ENCODE measurements at places on chromosomes 11 and 22.

DNA sequence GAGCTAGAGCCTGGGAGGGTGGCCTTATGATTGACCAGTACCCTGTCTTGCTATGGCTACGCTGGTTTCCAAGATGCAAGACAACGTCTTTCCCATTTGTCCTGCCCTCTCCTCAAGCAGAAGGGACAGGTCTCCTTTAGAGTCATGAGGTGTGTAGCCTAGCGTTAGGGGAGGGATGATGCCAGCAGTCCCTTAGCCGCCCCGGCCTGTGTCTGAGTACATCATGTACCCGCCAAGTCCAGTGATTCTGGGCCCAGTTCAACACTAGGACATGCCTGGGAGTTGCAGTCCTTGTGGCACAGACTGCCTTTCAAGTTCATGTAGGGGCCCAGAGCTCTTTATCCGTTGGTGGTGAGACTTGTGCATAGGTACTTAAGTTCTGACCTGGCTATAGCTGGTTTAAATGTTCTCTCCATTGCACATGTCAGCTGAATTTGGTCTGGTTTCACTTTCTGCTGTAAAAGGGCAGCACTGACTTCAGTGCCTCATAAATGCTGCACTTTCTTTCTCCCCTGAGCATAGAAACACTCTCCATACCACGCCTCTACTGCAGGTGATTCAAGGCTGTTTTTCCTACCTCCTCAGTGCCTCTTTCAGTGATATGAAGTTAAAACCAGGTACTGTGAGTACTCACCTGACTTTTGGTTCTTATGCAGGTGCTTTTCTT, 151.1 kb downstream of the METTL15 start:
- no peak for DNase-seq

DNA sequence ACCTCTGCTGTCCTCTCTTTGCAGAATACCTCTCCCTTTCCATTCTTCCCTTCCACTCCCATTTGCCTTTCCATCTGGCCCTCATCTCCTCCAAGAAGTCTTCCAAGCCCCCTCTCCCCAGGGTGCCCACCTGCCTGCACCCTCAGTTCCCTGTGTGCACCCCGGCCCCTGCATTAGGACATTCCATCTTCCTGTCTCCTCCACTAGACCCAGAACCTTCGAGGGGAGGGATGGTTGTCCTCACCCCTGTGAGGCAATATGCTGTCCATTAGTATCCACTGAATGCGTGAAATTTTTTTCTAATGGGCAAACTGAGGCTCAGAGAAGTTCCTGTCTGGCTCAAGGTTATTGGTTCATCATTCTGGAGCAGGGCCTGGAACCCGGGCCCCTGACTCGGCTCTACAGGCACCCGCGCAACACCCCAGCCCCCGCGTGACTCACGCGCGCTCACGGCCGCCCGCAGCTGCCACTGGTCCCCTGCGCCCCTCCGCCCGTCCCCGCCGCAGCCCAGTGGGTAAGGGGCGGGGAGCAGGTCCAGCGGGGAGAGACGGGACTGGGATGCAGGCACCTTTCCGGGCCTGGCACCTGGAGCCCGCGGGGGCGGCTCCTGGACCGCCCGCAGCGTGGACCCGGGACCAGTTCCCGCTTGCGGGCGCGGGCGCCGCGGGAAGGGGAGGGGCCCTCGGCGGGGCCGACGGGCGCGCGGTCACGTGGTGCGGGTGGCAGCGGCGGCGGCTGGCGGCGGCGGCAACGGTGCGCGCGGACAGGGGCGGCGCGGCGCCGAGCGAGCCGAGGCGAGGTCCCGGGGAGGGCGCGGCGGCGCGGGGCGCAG, 7.0 kb downstream of the SEPTIN3 start:
- no peak for DNase-seq

GRCh38 chr11:120547811-120548681, 36.5 kb downstream of the GRIK4 start:
- DNase-seq = peak; percentile 74

DNA sequence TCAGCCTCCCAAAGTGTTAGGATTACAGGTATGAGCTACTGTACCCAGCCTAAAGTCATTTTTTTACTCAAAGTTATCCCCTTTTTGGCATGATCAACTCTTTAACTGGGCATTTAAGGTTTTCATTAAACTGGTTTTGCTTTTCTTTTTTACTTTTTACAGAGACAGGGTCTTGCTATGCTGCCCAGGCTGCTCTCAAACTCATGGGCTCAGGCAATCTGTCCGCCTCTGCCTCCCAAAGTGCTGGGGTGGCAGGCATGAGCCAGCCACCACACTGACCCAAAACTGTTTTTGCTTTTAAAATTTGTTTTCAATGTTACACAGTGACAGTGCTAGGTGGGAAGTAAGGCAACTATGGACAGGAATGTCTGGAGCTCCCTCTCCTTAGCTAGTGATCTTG, 3.9 kb upstream of the ZBED5 start:
- no peak for DNase-seq

DNA sequence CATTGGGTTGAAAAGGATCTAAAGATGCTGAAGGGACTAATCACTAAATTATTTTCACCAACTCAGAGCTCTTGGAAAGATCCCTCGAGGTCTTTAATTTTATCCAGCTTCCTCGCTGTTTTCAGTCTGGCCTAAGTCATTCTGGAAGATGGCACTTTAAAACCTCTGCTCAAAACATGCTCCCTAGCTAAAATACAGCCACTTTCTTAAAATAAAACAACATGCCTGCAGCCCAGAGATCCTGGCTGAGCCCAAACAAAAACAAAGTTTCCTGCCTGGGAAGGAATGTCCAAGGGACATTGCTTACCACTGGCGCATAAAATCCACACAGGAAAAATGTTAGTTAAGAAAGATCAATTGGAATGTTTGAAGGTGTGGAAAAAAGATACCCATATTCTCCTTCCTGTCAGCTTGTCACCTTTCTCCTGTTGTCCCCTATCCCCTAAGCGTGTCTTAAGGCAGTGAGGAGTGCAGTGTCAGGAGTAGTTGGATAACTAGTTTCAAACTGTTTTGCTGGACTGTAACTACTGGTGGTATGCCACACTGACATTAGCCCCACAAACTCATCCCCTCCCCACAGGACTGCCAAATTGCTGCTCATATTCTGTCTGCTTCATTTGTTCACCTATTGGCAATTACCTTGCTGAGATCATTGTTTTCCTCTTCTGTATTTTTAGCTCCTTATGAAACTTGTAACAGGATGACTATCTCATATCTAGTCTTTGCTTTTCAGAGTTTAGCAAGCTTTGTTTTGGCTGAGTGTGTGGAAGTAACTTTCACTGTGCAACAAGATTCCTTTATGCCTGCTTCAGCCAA, 108.3 kb upstream of the SESN3 start:
- DNase-seq = no peak

DNA sequence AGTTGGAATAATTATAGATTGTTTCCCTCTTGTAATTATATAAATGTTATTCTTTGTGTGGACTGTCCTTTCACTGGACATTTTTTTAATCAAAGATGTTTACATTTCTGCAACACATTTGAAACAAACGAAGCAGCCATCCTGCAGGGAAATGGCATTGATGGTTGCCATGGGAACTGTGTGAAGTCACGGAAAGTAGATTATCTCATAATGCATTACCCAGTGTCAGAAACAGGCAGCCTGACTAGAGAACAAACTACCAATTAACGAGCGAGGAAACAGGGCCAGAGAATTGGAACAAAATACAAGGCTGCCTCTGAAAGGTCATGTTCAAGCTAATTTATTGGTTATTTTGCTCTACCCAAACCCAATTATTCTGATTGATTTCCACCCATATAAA, 96.9 kb upstream of the LARGE1 start:
- DNase-seq = no peak

DNA sequence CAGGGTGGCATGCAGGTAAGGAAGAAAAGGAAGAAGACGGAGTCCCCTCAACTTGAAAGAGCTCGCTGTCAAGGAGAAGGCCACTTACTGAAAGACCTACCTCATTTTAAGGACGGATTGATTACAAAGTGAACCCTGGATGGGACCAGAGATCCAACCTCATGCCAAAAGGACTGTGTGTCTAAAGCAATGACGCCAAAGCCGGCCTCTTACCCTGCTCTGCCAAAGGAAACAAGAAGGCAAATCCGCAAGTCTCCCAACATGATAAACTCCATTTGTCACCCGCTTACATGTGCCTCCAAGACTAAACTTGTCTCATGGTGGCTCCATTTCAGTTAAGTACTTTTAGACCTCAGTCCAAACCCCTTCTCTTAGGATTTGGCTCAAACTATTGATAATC, 148.7 kb upstream of the MTMR2 start:
- no peak for DNase-seq

DNA sequence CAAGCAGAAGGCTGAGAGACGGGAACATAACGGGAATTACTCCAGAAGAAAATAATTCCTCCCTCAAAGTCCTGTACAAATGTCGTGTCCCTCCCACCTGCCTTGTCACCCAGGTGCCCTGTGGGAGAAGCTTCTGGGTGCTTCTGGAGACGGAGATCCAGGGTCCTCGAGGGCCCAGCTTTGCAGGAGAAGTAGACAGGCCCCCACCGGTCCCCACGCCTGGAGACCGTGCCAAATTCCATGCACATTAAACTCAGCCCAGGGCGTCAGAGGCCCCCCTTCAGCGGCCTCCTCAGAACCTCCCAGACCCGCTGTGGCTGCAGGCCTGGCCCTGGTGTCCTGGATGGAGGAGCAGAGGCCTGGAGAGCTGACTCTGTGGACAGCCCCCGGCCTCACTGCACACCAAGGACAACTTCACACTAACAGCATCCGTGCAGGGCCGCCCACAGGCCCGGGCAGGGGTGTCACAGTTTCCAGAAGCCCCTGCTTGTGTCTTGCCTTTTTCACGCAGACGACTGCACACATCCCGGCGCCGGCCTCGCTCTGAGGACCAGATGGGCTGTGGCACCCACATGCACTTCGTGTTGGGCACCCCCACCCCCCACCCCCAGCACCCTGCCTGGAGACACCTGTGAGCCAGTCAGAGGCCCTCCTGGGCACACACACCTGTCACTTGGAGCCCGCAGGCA, 734.3 kb downstream of the BRD1 start:
- DNase-seq = peak; percentile 33

DNA sequence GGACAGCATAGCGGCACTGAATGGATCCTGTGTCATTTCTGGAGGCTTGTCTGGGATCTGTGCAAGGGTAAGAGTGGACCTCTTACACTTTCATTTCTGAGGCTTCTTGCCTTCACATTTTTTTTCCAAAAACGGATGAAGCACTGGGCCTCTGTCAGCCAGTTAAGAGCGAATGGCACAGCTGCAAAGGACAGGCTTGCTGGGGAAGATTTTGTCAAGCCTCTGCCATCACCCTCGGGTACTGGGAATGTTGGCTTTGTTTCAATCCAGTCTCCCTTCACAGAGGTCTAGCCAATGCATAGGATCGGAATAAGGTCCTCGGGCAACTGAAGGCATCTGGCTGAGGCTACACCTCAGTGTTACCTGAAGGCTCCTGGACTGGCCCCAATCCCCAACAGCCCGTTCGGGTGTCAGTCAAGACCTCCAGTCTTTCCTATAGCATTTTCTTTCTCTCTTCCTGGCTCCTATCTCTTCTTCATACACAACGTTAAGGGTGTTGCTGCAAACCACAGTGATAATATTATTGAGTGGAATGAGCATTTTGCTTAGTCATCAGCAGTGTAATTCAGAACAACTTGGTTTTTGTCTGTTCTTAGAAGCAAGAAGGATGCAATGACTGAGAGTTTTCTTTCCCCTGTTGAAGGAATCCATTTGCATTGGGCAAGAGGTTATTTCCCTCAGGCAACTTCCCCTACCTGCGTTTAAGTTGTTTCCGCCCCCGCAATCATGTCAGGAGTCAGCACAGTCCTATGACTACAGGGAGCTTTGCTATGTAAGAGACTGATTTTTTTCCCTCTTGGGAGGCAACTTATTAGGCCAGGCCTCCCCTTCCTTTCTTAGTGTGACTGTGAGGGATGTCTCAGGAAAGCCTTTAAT, 22.8 kb downstream of the NPAT start:
- no peak for DNase-seq

GRCh38 chr22:43995057-43995685, 28.9 kb upstream of the PARVB start:
- no peak for DNase-seq

- no peak for DNase-seq
These were observed 25.5 kb upstream of the DGKZ start for GRCh38 chr11:46321757-46322156.

DNA sequence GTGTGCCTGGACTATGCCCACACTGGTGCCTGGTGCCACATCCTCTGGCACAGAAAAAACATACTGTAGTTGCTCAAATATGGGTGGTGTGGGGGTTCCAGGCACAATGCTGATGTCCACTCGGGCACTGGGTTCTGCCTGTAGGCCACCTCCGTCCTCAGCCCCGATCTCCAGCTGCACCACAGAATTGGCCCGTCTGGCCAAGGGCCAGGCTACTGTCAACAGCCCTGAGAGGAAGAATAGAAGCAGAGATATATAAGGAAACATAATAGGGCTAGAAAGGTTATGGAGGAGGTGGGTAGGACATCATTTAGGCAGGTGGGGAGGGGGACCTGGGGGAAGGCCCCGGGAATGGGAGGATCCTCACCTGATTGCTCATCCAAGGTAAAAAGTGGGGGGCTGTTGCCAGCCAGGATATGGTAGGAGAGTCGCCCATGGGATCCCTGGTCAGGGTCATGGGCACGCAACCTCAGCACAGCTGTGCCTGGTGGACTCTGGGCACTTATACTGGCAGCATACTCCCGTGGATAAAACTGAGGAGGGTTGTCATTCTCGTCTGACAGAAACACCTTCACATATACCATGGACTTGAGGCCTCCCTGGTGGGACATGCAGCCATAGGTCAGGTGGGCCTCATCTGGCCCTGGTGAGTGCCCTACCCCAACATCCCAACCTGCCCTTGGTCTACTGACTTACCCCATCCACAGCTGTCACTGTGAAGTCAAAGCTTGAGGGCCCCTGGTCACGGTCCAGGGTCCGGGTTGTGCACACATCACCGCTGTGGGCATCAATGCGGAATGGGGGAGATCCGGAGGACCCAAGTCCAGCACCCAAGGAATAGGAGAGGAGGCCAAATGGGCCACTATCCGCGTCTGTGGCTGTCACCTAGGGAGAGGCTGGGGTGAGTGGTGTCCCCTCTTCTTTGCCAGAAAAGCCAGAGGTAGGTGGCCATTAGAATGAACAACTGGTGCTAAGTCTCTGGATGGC, 14.5 kb upstream of the TPP1 start:
- no peak for DNase-seq

GRCh38 chr11:76321340-76321739, 59.6 kb downstream of the THAP12 start:
- DNase-seq = no peak
